Placental pericyte (primary cell): ENCODE measurements at places on chromosomes 11 and 22. TPM values are rescaled to one million over a fixed set of nuclear protein-coding genes. Genes with fewer than 3 reads are reported as not detected.

Gene SLC22A25
- not detected in 2 replicates for total RNA-seq

Gene HTR3B
- not detected in 2 replicates for total RNA-seq

Gene JAML
- total RNA-seq, result 0.29 TPM in 1 of 2 replicates, not detected in the other

Gene OR51E2
- total RNA-seq, result 0.14 and 0.22 TPM in 2 replicates

Gene C11orf86
- total RNA-seq, result not detected in 2 replicates

Gene RFPL1
- not detected in 2 replicates for total RNA-seq

Gene PHETA2
- total RNA-seq, result 14.0 and 17.0 TPM in 2 replicates

Gene OR52N4
- total RNA-seq, result 0.14 TPM in 1 of 2 replicates, not detected in the other

Gene AQP11
- total RNA-seq, result 0.88 and 1.0 TPM in 2 replicates

Gene ZP1
- total RNA-seq, result 0.14 TPM in 1 of 2 replicates, not detected in the other

Gene DDX10
- 14.0 and 35.5 TPM in 2 replicates for total RNA-seq
